Lung (tissue), 17 donors: ENCODE measurements at places on chromosomes 11 and 22.
A peak's percentile ranks its signal among the peaks of the same experiment; 100 is the strongest.

- no peak for DNase-seq
Measured at GRCh38 chr22:35496768-35497312, 43.8 kb upstream of the RASD2 start.

DNA sequence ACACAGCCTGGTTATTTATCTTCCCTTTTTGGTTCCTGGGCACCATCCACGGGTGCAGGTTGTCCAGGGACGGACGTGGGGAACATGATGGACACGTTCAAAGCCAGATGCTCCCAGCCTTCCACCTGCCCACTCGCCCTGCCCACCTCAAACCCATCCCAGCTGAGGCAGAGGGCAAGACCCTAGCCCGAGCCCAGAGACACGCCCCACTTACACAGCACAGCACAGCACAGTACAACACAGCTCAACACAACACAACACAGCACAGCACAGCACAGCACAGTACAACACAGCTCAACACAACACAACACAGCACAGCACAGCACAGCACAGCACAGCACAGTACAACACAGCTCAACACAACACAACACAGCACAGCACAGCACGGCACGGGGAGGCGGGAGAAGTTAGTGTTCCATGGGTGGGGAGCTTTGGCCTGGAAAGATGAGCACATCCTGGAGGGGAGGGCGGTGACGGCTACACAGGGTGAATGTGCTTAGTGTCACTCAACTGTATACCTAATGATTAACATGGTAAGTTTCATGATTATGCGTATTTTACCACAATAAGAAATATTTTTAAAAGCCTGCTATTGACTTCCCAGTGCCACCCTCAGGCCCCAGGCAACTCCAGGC, 1507.5 kb downstream of the BRD1 start:
- DNase-seq = no peak

- peak; percentile 91 for DNase-seq
Measured at GRCh38 chr11:86456075-86456939, 81.6 kb downstream of the CCDC81 start.

DNA sequence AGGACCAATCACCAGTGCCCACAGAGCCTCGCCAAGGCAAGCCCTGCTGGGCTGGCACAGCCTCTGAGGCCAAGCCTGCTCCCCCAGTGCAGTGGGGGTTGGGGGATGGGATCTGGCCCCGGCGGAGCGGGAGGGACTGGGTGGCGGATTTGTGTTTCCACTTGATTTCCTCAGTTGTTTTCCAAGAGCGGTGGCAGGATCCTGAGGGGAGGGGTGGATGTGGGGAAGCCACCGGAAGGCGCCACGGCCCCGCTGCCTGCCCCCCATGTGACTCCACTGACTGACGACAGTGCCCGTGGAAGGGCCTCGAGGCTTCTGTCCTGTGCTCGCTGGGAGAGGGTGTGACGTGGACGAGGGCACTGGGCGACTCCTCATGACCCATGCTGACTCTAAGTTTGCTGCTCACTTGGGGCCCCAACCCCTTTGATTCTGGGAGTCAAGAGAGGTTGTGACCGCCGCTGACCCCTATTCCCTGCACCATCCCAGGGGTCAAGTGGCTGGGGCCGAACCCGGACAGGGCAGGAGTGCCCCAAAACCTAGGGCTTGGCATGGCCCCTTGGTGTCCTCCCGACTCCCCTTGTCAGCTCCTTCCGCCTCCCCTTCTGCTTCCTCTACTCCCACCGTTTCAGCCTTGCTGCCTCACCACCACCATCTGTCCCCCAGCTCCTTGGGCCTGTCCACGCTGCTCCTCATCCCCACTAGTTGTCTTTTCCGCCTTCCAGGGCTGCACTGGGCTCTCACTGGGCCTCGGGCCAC, 23.5 kb upstream of the PICK1 start:
- no peak for DNase-seq

DNA sequence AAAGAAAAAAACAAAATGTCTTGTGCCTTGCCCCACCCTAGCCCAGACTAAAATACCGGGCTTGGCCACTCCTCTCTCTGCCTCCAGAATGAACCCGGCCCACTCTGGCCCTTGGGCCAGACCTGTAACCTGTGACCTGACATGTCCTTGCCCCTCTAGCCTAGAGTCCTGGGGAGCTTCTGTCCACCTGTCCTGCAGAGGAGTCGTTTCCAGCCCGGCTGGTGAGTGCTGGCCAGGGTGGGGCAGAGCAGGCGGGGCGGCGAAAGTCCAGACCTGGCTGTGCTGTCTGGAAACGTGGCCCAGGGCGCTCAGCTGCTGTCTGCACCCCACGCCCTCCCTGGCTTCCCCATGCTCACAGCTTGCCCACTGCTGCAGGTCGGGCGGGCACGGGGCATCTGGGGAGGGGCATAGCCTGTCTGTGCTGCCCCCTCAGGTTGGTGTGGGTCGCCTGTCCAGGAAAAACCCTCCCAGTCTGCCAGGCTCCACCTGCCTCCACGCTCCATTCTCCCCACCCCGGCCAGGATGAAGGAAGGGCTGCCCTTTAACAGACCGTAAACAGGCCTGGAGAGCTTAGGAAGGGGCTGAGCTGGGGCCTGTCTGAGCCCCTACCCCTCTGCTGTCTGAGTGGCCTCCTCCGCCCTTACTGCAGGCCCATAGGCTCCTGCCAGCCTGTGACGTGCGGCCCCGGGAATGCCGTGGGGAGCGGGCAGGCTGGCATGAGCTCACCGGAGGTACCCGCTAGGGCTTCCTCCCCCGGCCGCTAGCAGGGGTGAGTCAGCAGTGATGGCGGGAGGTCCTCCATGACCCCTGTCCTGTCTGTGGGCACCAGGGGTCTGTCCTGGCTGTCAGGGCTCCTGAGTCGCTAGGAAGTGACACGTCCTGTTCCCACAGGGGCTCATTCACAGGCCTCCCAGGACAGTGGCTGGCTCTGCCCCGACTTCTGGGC, 1.9 kb downstream of the CD151 start:
- no peak for DNase-seq

GRCh38 chr11:5694642-5695041, 5.1 kb downstream of the TRIM22 start:
- no peak for DNase-seq

DNA sequence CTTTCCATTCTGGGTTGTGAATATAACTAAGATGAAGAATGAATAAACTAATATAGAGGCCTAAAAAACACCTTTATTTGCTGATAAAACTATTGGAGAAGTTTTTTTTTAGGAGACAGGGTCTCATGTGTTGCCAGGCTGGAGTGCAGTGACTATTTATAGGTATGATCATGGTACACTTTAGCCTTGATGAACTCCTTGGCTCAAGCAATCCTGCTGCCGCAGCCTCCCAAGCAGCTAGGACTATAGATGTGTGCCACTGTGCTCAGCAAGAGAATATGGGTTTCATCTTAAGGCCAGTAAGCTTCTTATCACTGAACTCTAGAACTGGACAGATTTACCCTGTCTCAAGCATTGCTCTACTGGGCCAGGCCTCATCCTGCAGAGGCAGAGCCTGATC, 26.6 kb downstream of the CCDC90B start:
- no peak for DNase-seq

- peak; percentile 31 for DNase-seq
Measured at GRCh38 chr22:23147617-23148387, 2.5 kb downstream of the RAB36 start.

- peak; percentile 96 for DNase-seq
Measured at GRCh38 chr22:42688241-42689211, 32.1 kb downstream of the A4GALT start.

DNA sequence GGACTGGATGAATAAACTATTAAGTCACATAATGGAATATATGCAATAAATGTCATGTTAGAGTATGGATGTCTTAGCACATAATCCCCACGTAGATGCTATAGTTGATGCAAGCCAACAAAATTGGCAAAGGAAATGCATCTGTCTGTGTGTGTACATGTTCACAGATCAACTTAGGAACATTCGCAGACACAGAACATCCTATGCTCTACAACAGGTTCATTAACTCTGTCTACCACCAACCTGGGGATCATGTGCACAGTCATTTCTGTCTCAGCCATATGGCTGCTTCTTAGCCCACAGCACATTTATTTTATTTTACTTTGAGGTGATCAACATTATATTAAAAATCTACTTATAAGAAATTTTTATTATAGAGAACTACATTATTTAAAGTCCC, 4.9 kb downstream of the MSANTD4 start:
- DNase-seq = peak; percentile 35

- no peak for DNase-seq
Measured at GRCh38 chr11:46616551-46617133, 385 bp downstream of the HARBI1 start.

DNA sequence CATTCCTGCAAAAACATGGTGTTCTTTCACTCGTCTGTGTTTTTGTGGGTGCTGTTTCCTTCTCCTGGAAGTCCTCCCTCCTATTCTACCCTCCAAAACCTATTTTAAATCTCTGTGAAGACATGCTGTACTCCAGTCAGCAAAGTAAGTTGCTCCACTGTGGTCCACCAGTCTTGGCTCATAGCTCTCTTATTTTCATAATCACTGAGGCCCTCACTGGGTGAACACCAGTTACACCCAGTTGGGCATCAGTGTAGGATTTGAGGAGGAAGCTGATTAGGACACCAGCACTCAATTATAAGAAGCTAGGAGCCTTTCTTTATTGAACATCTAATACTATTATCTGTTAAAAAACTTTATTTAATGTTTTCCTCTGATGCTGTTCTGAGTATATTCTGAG, 23.9 kb upstream of the EED start:
- DNase-seq = no peak

DNA sequence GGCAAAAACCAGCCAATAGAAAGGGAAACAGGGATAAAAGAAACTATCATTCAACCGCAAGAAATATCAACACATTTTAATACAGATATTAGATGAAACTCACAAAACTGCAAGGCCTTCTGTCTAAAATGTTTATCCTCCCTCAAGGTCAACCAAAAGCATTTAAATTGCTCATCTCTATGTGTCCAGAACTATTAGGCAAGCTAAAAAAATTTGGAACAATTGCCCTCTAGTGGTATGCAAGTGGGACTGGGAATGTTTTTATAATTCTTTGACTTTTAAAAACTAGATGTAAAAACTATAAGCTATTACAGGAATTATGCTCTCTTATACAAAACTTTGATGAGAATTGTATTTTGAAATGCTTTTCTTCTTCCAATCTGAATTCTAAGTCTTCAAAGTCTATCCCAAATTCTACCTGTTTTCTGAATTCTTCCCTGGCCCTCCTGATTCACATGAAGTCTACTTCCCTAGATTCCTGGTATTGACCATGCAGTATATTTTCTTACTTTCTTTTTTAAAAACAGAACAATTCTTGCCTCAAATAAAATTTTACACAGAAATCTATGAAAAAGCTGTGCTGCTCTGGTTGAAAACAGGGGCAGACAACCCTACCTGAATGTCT, 4.9 kb downstream of the CWC15 start:
- DNase-seq = peak; percentile 44

DNA sequence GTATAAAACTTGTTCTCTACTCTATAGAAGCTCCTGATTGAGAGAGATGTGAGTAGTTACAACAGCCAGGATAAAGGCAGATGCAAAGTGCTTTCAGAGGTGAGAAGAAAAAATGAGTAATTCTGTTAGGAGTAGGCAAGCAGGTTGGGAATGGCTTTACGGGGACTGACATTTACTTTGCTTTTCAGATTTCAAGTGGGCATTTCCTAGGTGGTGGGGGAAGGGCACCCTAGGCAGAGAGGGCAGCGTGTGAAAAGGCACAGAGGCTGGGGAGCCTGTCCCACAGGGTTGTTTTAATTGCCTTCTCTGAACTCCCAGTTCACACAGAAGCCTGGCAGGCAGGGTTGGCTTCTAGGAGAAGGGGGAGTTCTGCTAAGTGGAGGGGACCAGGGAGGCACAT, 106.5 kb downstream of the NAV2 start:
- peak; percentile 73 for DNase-seq

DNA sequence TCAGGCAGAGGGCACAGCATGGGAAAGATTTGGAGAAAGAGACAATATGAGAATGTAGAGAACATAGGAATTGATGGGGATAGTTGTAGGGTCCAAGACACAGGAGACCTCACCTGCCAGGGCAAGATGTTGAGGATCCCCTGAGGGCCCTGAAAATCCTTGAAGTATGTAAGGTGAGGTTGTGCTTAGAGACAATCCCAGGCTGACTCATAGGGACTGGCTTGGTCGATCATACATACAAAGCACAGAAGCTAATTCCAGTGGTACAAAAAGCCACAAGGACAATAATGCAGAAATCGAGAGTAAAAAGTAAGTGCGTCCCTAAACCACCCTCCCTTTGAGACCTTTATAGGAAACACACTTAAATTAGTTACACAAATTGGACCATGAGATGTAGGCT, 468.2 kb downstream of the MIAT start:
- DNase-seq = no peak

DNA sequence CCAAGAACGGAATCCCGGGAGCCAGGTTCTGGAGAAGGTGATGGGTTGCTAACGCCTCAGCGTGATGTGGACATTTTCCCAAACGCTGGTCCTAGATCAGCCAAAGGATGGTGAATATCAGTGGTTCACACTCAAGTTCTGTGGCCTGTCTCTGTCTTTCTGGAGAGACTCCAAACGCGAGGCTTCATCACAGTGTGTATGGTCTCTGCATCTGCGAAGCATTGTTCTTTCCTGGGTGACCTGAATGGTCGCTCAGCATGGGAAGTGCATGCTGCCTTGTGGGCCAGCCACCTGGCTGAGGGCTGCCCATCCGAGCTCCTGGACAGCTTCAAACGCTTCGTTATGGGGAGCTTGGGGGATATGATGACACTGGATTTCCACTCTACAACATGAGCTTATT, 810.0 kb downstream of the TBC1D22A start:
- DNase-seq = no peak

DNA sequence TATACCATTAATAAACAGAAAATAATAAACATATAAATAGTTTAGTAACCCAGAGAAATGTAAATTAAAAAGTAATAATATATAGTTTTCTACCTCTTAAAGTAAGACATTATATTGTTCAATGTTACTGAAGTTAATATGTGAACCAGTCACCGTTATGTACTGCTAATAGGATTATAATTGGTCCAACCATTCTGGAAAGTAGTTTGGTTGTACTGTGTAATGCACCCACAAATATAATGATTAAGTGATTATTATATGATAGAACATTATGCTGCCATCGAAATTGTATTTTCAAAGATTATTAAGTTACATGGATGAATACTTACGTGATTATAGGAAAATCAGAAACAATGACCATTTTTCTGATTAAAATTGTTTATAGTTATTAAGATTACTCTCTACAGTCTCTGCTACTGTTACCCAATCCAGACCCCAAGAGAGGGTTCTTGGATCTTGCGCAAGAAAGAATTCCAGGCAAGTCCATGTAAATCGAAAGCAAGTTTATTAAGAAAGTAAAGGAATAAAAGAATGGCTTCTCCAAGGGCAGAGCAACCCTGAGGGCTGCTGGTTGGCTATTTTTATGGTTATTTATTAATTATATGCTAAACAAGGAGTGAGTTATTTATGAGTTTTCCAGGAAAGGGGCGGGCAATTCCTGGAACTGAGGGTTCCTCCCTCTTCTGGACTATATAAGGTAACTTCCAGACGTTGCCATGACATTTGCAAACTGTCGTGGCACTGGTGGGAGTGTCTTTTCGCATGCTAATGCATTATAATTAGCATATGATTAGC, 50.1 kb downstream of the ACER3 start:
- DNase-seq = peak; percentile 76
